Fibroblast of the aortic adventitia (primary cell): ENCODE measurements at places on chromosomes 4 and X.
A peak's percentile ranks its signal among the peaks of the same experiment; 100 is the strongest.

DNA sequence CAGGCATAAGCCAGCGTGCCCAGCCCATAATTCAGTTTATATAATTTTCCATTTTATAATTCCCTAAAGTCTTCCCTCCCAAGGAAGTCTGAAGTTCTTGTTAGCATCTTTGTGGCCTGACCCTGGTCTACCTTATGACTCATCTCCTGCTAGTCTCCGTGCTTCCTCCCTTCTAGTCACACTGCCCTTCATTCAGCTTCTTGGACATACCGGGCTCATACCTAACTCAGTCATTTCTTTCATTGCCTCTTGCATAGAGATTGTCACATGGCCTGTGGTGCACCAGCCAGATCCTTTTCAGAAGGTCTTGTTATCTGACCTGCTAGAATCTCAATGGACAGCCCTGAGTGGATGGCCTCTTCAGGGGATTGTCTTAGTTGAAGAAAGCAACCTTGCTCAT, 22.8 kb upstream of the MAML3 start:
- DNase-seq, result peak; percentile 26

DNA sequence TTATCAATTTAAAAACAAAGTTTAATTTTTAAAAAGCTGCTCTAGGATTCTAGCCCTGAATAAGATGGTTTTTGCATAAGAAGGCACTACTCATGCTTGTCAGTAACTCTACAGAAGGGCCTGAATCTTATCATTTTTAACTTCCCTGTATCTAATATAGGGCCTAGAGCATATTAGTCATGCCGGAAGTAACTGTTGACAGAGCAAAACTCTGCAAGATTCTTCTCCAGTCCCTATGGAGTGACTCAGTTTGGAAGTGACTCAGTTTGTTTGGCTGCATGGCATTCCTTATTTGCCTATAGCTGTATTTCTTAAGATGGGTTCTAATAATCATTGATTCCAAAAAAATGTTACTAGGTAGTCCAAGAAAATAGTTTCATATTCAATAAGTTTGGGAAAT, 431.8 kb upstream of the HTR2C start:
- DNase-seq, result peak; percentile 2

DNA sequence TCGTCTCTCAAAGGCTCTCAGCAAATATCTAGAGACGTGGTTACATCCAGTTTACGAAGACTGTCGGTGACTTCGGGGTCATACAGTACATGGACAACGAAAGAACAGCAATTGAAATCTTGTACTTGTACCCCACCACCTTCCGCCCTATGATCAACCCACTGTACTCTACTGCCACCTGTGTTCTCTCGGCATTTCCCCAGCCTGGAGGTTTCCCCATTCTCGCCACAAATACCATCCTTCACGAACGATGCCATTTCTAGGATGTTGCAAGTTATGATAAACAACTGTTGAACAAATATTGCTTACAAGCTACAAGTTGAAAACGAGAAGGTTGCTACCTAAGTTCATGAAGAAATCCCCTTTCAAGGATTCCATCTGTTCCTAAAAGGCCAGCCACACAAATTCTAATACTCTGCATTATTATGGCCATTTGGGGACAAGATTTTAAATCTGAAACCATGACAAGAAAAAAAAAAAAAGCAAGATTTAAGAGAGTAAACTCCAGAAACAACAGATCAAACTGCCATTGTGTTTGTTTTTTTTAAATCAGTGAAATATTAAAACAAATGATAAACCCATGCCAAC, 1.6 kb downstream of the APBB2 start:
- peak; percentile 82 for DNase-seq

DNA sequence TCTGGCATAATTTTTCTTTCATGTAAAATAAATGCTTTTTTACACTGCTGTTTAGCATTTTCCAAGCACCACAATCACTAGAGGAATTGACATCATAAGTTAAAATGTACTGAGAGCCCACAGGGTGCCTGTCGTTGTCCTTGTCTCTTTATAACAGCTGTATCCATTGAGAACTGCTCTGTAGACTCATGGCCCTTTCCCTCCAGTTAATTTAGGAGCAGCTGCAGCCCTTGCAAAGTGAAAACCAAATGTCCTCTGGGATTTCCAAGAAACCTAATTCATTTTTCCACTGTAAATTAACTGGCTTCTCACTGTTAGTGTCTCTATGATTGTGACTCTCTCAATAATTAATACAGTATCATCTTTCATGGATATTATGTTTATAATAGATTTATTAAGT, 185.9 kb downstream of the SLC4A4 start:
- DNase-seq, result no peak

DNA sequence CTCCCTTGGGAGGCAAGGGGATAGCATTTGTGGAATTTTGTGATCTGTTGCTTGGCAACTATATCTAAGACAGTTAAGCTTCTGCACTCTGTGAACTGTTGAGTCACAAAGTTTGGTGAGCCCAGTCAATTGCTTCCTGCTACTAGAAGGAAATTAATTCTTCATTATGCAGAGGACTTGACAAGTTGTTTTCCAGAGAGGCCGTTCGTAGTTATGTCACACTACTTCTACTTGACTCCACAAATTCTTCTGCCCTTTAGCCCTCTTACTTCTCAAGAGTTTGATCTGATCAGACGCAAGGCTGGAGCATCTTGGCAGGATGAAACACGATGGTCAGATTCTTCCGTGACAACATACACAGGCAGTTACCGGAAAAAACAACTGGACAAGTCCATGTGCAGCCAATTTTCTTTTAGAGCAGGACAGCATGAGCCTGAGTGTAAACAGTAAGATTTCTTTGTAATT, at the start of gene C4orf51:
C4orf51 (plus strand) TSS at position 156 of the 465 bp plus-strand sequence; CDS start at position 214, 58 bp downstream.
- DNase-seq, result peak; percentile 73

GRCh38 chr4:52019936-52020657, at the start of gene LRRC66:
Gene LRRC66 (minus strand): TSS chr4:52020363. CDS start chr4:52017613, 2,750 bp downstream.
- DNase-seq, result peak; percentile 29

GRCh38 chrX:134684956-134685355, 26.7 kb upstream of the PLAC1 start:
- no peak for DNase-seq

DNA sequence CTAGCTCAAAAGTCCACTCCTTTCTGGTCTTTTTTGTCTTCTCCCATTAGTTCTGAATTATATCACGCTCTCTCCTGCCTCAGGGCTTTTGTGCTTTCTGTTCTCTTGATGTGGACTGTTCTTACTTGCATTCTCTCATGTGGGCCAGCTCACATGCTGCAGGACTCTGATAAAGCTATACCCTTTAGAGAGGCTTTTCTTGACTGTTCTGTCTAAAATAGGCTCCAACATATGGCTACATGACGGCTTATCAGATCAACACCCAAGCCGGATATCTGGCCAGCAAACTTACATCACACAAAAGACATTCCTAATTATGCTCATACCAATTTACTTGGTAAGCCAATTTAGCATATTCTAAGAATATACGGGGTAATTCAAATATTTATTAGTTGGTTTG, 1494.5 kb downstream of the TECRL start:
- DNase-seq, result no peak

DNA sequence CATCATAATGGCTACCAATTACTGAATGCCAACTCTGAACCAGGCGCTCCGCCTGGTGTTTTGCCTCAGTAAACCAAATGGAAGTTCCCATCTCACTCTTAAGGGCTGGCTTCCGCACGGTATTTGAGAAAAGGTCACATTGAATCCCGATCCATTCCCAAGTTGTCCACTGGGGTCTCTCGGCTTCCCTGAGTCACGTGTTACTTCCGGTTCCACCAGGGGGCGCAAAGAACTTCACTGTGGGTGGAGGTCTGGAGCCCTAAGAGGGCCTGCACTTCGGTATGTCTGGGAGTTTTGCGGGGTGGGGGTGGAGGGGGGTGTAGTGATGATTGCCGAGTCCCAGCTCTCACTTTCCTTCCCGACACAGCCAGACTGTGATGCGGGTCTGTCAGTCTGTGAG, 13.4 kb upstream of the NHS start:
- DNase-seq, result no peak

GRCh38 chr4:97073194-97073593, 1070.1 kb downstream of the STPG2 start:
- DNase-seq, result no peak

DNA sequence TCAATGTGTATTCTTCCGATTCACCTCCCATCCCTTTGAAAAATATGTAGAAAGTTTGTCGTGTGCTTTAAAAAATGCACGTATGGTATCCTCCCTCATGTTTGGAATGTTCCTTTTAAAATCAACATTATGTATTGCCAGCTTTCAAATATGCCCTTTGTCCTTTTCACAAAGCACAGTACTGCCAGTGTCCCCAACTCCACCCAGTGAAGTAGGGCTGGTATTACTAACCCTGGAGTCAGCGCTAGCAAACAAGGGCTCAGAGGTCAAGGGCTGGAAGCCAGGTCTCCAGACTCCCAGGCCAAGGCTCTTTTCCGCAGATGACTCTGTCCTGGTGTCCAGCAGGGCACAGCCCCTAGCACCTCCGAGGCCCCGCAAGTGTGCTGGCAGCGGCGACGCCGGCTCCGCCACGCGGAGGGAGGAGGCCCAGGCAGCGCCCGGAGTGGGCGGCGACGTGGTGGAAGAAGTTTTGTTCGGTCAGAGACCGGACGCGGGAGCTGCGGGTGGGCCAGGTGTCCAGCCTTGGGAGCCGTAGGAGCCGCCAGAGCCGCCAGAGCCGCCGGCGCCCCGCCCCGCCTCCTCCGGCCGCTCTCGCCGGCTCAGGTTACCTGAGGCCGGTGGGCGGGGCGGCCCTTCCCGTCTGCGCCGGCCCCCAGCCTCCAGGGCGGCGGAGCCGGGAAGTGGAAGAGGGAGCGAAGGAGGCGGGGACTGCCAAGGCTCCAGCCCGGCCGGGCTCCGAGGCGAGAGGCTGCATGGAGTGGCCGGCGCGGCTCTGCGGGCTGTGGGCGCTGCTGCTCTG, at the start of gene IL13RA1:
IL13RA1 (plus strand) TSS at position 720 of the 799 bp plus-strand sequence; CDS start at position 753, 33 bp downstream.
- DNase-seq, result peak; percentile 65

DNA sequence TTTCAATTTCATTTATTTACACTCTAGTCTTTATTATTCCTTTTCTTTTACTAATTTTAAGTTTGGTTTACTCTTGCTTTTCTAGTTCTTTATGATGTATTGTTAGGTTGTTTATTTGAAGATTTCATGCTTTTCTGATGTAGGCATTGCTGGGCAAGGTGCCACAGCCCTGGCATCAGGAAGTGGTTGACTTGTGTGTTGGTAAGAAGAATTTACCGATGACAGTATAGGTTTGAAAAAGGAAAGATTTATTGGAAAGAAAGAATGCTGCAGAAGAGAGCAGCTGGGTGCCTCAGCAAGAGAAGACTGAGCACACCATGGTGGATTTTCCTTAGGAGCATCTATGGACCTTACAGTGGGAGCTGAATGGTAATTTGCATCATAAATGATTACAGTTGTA, 153.2 kb downstream of the KLF8 start:
- no peak for DNase-seq

DNA sequence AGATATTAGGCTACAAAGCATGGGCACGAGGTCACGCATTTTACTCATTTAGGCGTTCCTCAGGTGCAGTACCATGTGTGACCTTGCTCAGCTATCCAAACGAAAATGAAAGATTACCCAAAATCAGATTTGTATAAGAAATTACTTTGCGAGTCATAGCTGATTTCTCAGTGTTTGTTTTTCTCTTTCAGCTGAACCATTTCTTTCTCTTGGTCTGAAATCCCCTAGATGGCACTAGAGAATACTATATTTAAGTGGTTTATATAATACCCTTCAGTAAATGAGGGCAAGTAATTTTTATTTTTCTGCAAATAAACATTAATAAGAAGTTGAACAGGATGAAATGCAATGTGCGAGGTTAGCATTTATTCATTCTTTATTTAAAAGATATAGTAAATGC, 496.6 kb downstream of the STIM2 start:
- peak; percentile 69 for DNase-seq

GRCh38 chr4:66160606-66161005, 490.3 kb upstream of the EPHA5 start:
- peak; percentile 63 for DNase-seq

DNA sequence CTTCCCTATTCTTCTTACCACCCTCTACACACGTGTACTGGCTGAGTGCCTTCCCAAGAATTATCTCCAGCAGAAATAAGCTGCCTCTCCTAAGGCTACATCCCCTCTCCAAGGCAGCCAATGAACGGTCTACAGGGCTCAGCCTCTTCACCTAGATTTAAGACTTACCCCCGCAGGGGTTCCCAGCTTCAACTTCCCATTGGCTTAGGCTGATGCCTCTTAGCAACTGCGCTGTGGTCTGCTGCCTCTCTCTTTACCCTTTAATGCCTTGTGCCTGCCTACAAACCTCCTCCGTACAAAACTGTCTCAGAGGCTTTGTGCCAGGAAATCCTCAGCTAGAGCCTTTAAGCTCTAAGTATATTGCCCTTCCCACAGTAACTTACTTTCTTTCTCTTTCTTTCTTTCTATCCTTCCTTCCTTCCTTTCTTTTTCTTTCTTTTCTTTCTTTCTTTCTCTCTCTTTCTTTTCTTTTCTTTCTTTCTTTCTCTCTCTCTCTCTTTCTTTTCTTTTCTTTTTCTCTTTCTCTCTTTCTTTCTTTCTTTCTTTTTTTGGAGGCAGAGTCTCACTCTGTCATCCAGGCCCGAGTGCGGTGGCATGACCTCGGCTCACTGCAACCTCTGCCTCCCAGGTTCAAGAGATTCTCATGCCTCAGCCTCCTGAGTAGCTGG, 15.1 kb upstream of the PIGA start:
- DNase-seq, result no peak

DNA sequence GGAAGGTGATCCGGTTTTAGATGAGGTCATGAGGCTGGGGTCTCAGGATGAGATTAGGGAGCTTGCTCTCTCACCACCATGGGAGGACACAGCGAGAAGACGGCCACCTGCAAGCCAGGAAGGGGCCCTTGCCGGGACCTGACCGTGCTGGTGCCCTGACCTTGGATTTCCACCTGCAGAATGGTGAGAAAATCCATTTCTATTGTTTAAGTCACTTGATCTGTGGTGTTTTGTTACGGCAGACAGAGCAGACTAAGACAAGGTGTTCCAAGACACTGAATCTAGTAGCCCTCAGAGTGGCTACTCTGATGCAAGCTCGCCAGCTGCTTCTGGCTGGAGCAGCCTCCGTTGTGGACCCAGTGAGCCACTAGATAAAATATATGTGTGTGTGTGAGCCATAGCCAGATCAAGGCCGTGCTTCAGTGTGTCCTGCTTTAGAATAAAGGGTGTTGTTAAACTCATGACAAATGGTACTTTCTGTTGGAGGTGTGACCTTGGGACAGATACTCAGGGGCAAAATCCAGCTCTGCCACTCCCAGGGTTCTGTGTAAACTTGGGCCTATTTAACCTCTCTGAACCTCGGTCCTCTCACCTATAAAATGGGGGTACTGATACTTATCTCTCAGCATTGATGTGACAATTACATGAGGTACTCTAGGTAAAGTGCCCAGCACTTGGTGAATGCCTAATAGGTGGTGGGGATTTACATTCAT, 67.9 kb upstream of the STX18 start:
- DNase-seq, result no peak

GRCh38 chr4:167883266-167883665, 209.1 kb upstream of the ANXA10 start:
- peak; percentile 75 for DNase-seq

GRCh38 chr4:81257021-81257420, 42.0 kb upstream of the PRKG2 start:
- peak; percentile 87 for DNase-seq

- DNase-seq, result no peak
These were observed 16.8 kb downstream of the CT47C1 start for GRCh38 chrX:119089619-119090018.

- DNase-seq, result no peak
These were observed 387.6 kb downstream of the PDHA2 start for GRCh38 chr4:96227515-96227914.
